ENCODE measurements at places on chromosomes 5 and 9. TPM values are rescaled to one million over a fixed set of nuclear protein-coding genes. Genes with fewer than 3 reads are reported as not detected.

The PCDHB8 gene
- 2.4 TPM for total RNA-seq

DNA sequence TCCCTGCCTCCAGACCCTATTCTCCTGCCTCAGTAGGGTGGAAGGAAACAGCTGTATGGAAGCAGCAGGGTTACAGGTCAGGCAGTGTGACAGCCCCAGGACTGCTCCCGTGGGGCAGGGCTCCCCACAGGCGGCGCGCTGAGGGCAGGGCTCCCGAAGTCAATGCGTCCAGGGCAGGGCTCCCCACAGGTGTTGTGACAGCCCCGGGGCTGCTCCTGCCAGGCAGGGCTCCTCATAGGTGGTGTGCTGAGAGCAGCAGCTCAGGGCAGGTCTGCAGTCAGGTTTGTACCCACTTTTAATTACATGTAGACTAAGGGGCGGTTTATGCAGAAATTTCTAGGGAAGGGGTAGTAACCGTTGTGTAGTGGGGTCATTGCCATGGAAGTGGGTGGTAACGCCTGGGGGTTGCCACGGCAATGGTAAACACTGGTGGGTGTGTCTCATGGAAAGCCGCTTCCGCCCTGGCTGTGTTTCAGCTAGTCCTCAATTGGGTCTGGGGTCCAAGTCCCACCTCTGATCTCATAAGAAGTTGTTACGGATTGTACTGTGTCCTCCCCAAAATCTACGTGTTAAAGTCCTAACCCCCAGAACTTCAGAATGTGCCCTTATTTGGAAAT is 16.7 kb upstream of the TERT start:
- peak; percentile 74 for DNase-seq

GRCh38 chr5:110441035-110441434 is 285.4 kb downstream of the TMEM232 start:
- no peak for DNase-seq

GRCh38 chr5:31913808-31914207 is 260.3 kb downstream of the GOLPH3 start:
- DNase-seq, result no peak

- DNase-seq, result no peak
These were observed 16.9 kb upstream of the ABCA1 start for GRCh38 chr9:104944871-104945270.

The BARX1 gene
- not detected for total RNA-seq

DNA sequence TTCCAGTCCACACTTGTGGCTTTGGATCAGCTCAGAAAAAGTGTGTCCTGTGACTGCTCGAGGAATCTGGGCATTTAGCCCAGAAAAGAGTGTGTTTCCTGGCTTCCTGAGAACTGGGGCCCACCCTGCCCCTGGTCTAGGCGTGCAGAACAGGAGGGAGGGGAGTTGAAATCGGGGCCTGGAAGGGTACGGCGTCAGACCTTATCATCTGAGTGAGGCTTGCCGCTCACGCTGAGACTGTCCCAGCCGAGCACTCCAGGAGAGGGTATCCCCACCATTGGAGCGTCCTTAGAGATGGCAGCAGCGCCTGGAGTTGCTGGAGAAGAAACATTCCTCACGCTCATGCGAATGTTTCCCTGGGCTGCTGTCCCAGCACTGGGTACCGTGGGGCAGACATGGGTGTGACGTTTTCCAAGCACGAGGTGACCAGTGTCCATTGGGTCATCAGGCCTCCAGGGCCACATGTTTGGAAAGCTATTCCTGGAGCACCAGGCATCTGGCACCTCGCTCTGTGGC is 22.5 kb downstream of the NEK6 start:
- no peak for DNase-seq

GRCh38 chr5:145791866-145792265 is 43.3 kb downstream of the PRELID2 start:
- DNase-seq, result no peak

The ORM2 gene
- total RNA-seq, result not detected

DNA sequence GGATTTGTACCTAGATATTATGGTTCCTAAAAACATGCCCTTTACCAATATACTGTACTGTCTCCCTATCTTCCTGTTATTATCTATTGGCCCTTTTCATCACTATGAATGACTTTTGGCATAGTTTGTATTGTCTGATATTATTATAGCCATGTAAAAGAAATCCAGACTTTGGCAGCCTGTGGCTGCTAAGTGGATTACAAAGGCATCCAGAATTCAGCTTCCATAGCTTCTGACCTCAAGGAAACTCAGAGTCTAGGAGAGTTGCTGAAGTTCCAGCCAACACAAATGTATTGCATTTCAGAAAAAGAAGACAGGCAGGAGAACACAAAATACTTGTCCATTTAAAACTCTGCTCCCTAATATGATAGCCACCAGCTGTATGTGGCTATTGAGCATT is 319.2 kb upstream of the MPDZ start:
- no peak for DNase-seq

GRCh38 chr9:11546231-11546630 is 933.4 kb upstream of the PTPRD start:
- DNase-seq, result no peak

GRCh38 chr9:17116400-17116837 is 18.4 kb upstream of the CNTLN start:
- DNase-seq, result no peak

- no peak for DNase-seq
These were observed 11.0 kb downstream of the TRIP13 start for GRCh38 chr5:903756-904096.

The GRIN1 gene
- not detected for total RNA-seq

DNA sequence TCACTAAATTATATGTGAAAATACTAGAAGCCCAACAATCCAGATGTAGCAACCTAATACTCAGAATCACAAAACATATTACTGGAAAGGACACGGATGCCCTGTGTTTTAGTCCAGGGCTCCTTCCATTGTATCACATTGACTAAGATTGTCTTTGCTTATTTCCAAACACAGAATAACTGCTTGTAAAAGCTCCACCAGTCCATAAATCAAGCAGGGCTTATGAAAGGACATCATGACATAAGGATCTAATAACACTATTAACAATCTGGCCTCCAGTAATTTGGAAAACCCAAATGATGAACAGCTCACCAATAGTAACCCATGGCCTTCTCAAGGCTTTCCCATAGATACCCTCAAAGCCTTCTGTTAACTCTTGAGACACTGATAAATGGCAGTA is 39.8 kb downstream of the WDR41 start:
- no peak for DNase-seq

DNA sequence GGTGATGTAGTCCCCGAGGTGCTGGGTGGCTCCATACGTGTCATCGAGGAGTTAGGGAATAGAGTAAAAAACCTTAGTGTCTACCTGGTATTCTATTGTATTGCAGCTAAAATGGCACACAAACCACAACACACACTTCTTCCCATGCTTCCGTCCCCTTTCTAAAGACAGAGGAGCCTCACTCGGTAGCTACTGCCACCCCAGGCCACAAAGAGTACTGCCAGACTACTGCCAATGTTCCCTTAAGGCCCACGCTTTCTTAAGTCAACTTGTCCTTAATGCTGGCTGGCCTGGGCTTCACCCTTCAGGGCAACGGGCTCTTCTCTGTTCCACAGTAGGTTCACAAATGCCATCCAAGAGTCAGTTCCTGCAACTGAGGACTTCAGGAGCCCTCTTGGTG is 673.0 kb downstream of the ELAVL2 start:
- DNase-seq, result no peak

GRCh38 chr5:62450259-62450658 is 37.7 kb downstream of the IPO11 start:
- no peak for DNase-seq

DNA sequence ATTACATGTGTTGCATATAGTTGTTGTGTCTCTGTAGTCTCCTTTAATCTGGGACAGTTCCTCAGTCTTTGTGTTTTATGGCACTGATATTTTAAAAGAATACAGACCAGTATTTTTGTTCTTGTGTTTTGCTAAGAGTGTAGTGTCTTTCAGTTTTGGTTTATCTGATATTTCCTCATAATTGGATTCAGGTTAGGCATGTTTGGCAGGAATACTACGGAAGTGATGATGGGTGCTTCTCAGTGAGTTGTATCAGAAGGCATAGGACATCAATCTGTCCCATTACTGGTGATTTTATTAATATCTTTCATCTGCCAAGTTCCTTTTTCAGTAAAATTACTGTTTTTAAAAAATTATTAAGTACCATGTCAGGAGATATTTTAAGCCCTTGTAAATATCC is 212.9 kb downstream of the ARHGEF28 start:
- no peak for DNase-seq

GRCh38 chr5:39080597-39081204 is 6.5 kb upstream of the RICTOR start:
- no peak for DNase-seq

The ELOVL7 gene
- 5.6 TPM for total RNA-seq

The QRFP gene
- total RNA-seq, result not detected

The GCNT4 gene
- 1.00 TPM for total RNA-seq

The SLC36A3 gene
- total RNA-seq, result not detected

GRCh38 chr5:91114658-91115057 is 268.5 kb downstream of the ARRDC3 start:
- DNase-seq, result no peak

The ADAMTS6 gene
- total RNA-seq, result 1.3 TPM

The GPSM1 gene
- 11.0 TPM for total RNA-seq

The SLC27A6 gene
- not detected for total RNA-seq

DNA sequence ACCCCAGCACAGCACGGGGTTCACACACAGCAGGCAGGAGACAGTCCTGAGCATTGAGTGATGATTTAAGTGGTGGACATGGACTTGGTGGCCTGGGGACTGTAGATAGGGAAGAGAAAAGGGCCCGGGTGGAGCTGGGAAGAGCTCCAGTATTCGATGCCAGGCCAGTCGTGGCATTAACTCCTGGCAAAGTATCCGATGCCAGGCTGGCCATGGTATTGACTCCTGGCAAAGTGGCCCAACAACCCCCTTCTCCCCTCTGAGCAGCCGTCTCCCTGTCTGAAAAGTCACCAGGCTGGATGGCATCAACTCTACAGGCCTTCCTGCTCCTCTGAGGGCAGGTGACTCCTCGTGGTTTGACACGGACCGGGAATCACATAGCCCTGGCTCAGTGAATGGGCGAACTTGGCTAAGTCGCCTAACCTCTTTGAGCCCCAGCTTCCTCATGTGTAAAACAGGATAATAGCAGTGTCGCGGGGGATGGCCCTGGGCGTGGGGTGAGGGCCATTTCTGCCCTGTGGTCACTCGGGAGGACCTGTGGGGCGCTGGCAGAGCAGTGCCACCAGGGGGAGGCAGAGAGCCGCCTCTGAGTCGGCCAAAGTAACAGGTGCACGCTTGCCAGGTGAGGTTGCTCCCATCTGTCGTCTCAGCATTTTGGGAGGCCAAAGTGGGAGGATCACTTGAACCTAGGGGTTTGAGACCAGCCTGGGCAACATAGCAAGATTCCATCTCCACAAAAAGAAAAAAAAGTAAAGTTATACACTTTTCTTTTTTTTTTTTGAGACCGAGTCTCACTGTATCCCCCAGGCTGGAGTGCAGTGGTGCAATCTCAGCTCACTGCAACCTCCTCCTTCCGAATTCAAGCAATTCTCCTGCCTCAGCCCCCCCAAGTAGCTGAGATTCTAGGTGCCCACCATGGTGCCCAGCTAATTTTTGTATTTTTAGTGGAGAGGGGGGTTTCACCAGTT is 5.7 kb upstream of the SEC16A start:
- DNase-seq, result no peak

GRCh38 chr5:59319250-59319649 is 574.3 kb downstream of the PDE4D start:
- no peak for DNase-seq

GRCh38 chr5:1852324-1852947 is 30.3 kb downstream of the IRX4 start:
- DNase-seq, result no peak

GRCh38 chr5:93289942-93290341 is 291.1 kb downstream of the NR2F1-AS1 start:
- no peak for DNase-seq

DNA sequence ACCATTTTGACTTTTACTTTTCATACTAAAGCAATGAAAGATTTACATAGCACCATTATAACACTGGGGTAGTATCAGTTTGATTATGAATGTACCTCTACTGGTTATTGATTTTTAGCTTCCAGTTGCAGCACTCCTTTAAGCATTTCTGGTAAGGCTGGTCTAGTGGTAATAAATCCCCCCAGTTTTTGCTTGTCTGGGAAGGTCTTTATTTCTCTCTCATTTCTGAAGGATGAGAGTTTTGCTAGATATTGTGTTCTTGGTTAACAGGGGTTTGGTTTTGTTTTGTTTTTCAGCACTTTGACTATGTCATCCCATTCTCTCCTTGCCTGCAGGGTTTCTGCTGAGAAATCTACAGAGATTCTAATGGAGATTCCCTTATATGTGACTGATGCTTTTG is 26.9 kb upstream of the IGFBPL1 start:
- DNase-seq, result no peak

DNA sequence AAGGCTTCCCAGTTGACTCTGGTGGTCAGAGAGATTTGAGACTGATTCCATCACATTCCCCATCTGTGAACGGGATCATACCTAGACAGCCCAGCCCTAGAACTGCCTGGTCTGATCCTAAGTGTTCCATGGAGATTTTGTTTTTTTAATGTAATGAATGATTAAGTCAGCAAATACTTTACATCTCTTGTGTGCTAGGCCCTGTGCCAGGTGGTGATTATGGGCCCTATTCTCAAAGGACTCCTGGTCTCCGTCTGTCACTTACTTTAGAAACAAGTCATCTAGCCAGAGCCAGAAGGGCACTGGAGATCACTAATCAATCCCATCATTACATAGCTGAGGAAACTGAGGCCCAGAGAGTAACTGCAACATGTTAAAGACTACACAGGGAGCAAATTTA is 1.1 kb upstream of the GPX3 start:
- no peak for DNase-seq

The LOX gene
- total RNA-seq, result 46.3 TPM

The FAM163B gene
- not detected for total RNA-seq

GRCh38 chr5:174997688-174998087 is 273.3 kb downstream of the MSX2 start:
- no peak for DNase-seq

The NKD2 gene
- 17.1 TPM for total RNA-seq

DNA sequence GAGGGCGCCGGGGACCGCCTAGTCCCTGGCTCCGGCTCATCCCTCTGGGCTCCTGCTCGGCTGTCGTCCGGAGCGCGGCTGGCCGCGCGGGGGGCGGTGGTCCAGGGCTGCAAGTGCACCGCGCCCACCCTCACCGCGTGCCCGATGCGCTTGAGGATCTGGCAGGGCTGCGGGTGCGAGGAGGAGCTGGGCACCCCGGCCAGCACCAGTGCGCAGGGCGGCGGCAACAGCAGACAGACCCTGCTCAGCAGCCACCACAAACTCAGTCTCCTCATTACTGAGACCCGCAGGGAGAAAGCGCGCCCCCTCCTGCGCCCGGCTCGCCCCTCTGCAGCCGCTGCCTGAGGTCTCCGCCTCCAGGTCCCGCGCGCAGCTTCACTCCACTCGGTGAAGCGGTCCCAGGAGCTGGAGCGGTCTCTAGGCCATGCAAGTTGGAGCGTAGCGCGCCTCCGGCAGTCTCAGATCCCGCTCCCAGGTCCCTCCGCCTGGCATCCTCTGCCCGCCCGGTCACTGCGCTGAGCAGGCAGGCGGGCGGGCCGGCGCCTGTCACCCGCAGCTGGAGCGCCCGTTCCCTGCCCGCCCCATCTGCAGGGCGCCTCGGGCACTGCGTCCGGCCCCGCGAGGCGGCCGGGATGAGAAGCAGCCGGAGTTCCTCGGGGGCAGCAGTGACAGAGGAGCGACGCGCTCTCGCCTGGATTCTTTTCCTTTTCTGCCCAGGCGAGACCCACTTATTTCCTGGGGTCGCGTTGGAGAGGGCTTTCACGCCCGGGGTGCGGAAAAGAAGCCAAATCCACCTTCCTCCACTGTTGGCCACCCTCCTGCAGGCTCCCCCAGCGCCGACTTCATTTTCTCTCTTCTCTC is 512 bp downstream of the GRIN3A start:
- DNase-seq, result peak; percentile 89
